NCI-H1092 treated with DMSO at 0.1 percent for 48 hours (cell line): ENCODE measurements at places on chromosomes 11 and 22.

GRCh38 chr11:69274531-69275016, 19.4 kb upstream of the MYEOV start:
- DNase-seq = peak; percentile 22

- no peak for DNase-seq
These were observed 2.8 kb downstream of the CREBZF start for GRCh38 chr11:85661972-85662664.

DNA sequence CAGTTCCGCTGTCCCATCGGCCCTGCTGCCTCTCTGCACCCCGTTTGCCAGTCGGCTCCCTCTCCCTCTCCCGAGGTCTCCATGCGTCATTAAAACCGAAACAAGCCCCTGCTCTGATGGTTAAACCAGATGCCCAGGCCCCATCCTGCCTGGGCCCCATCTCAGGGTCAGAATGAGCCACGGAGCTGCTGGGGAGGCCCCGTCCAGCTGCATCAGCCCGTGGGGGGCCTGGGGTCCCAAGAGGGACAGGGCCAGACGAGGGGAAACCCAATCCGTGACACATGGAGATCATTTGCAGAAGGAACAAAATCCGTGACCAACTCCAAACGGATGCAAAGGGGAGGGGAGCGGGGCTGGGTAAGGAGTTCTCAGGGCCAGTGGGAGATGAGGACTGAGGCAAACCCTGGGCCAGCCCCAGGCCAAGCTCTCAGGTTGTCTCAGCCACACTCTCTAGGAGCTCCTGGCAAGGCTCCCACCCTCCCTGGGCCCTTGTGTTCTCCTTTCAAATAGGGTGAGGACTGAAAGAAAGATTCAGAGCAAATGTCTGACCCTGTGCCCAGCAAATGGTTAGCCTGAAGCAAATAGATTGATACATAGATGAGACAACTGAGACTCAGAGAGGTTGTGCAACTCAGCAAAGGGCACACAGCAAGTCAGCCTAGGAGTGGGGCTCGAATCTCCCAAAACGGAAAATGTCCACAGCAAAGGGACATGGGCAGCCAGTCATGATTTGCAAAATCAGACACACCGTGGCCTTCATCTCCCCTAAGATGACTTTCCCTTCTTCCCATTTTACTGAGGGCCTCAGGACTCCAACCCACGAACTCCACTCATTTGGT, 162.1 kb downstream of the MN1 start:
- no peak for DNase-seq

- no peak for DNase-seq
These were observed at the start of gene CYTH4 for GRCh38 chr22:37282385-37282677. Gene CYTH4, plus strand, starts transcription at chr22:37282508. Its CDS starts 62 bp downstream, at chr22:37282570.

DNA sequence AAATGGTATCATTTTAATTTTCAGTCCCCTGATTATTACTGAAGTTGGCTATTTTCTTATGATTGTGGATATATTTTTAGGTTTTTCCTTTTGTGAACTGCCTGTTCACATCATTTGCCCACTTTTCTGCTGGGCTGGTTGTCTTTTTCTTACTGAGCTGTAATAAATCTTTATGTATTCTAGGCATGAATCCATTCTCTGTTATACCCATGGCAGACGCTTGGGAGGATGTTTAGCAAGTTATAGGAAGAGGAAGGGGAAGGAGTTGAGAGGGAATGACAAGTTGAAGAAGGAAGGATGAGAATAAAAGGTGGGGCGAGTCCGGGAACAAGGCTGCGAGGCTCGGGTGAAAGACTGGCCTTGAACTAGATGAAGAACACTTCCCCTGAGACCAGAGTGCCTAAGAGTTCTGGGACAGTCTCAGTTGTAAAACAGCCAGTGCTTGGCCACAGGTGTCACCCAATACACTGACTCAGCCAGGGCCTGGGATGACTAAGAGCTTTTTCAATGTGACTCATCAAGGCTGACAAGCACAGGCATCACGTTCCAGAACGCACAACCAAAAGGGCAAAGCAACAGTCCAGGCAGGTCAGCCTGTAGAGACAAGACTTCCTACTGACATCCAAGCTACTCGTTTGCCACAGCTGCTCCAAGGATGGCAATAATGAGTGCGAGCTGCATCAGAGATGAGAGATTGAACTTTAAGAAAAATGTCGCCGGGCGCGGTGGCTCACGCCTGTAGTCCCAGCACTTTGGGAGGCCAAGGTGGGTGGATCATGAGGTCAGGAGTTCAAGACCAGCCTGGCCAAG, 35.2 kb downstream of the LRFN4 start:
- no peak for DNase-seq

DNA sequence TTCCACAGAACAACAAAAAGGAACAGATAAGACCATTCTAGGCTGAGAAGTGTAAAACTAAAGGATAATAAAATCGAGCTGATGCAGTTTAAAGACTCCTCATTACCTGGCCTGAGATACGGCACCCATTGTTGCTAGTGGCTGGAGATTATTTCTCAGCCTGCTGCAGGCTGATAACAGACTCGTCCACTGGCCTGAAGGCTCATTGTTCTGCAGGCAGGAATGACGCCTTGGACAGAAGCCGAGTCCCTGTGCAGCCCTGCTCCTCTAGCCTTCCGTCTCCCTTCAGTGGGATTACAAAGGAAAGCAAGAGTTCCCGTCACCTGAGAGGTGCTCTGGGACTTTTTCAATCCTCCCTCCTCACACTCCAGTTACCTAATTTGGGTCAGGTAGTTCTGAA, 1065.3 kb downstream of the OPCML start:
- no peak for DNase-seq

DNA sequence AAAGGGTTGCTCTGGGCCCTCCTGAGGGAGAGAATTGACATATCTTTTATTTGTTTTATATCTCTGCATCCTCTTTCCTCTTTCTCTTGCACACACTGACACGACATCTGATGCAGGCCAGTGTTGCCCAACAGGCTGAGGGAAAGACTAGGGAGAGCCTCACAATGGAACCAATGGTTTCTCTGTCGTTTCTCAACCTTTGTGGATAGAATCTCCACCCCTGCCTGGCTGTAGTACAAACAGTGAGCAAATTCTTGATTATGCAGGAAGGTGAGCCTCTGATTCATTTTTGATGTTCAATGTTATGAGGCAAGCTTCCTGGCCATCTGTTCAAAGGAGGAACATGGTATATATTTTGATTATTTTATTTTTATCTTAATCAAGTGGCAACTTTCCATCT, 49.8 kb upstream of the PLET1 start:
- DNase-seq = no peak

DNA sequence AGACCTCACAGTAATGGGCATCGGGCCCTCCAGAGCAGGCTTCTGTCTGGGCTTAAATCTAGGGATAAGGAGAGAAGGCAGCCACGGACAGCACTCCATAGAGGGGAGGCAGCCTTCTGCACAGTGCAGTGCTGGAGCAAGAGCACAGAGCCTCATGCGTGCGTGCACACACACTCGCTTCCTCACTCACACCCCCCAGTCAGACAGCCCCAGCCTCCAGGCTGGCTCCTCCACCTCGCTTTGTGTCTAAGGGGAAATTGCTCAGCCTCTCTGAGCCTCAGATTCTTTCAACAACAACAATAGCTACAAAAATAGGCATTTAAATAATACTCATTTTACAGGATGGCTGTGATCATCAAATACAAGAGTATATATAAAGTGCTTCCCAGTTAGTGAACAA, 26.7 kb upstream of the ETS1 start:
- DNase-seq = no peak

DNA sequence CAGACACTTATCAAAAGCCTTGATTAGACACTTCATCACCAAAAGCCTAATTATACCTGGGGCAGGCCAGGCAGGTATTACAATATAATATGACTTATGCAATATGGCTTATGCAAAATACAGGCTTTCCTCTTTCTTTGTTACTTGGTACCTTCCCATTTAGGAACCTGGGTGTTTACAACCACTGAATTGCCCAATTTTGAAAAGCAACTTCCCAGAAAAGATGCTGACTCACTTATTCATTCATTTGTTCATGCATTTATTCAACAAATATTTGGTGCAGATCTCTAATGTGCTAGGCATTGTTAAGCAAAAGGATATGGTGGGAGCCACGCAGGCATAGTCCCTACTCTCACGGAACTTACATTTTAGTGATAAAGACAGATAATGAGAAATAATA, 13.6 kb upstream of the JAML start:
- DNase-seq = no peak

GRCh38 chr11:93744669-93745004, 3.2 kb downstream of the C11orf54 start:
- no peak for DNase-seq

GRCh38 chr22:43154887-43155536, 3.7 kb downstream of the TSPO start:
- DNase-seq = no peak

- DNase-seq = no peak
These were observed 10.4 kb upstream of the MRPL17 start for GRCh38 chr11:6693342-6694228.

GRCh38 chr22:24772493-24773220, 1.9 kb downstream of the PIWIL3 start:
- peak; percentile 3 for DNase-seq

DNA sequence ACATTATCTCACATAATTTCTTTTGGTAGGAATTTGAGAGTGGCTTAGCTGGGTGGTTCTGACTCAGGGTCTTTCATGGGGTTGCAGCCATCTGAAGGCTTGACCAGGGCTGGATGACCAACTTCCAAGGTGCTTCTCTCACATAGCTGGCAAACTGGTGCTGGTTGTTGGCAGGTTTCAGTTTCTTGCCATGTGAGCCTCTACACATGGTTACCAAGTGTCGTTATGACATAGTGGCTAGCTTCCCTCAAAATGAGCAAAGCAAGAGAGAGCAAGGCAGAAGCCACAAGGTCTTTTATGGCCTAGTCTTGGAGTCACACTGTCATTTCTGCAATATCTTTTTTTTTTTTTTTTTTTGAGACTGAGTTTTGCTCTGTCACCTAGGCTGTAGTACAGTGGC, 4.2 kb upstream of the TFIP11 start:
- DNase-seq = no peak

DNA sequence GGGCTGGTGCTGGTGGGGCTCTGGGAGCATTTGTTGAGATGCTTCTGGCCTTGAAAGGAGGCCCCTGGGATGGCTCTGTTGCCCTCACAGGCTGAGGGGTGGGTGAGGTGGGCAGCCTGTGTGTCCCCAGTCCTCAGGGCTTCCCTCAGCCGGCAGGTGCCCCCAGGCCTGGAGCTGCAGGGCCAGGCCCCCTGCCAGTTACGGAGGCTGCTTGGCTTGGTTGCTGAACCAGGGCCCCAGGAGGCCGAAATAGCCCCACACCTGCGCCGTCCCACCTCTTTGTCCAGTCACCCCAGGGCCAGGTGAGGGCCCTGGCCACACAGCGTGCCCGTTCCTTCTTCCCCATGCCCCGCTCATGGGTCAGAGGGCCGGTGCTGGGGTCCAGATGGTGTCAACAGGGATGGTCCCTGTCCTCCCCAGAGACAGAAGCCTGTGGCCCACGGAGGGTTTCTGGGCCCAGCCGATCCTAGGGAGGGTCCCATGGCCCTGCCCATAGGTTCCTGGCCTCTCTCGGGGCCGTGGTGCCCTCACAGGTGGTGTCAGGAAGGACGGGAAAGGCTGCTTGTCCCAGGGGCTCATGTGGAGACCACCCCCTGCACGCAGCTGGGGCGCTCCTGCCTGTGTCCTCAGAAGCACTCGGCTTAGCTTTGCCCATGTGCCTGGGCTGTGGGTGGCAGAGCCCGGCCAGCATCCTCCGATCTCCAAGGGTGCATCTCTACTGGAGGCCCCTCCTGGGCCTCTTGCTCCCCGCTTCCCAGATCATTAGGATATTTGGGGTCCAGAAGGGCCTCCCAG, 9.2 kb upstream of the TSSC4 start:
- DNase-seq = no peak

- DNase-seq = peak; percentile 27
These were observed 592.0 kb downstream of the BRD1 start for GRCh38 chr22:49235463-49236300.

DNA sequence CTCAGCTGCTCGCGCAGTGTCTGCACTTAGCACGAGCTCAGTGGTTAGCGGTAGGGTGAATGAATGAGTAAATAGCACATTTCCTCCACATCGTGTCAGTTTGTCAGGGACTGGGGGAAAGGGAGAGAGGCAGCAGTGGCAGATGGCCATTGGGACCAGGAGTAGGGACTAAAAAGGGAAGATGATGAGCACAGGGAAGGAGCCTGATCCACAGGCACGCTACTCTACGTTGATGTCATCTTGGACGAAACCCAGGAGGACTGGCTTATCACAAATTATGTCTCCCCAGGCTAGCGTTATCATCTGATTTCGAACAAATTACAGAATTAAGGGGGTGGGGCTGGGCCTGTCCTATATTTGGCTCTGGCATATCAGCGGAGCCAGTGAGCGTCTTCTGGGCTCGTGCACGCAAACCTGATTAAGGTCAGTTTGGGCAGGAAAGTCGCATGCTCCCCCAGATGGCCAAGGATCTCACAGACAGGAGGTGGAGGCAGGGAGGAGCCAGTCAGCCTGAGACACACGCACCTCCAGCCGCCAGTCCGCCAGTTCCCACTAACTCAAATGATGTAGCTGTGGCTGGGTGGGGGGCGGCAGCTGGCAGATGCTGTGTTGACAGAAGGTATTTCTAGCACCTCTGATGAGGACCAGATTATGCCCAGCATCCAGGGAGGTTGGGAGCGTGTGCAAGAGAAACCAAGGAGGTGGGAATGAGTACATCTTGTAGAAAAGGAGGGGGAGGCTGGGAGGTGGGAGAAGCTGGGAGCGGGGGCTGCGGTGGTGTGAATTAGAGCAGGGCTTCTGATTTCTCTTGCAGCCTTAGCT, 97.4 kb upstream of the PRDM11 start:
- peak; percentile 71 for DNase-seq

GRCh38 chr11:129375751-129376657, at the start of gene BARX2:
Gene BARX2, plus strand, starts transcription at chr11:129375848. Its CDS starts 188 bp downstream, at chr11:129376036.
- peak; percentile 60 for DNase-seq

GRCh38 chr11:130213979-130214281, 54.3 kb downstream of the ST14 start:
- DNase-seq = no peak

DNA sequence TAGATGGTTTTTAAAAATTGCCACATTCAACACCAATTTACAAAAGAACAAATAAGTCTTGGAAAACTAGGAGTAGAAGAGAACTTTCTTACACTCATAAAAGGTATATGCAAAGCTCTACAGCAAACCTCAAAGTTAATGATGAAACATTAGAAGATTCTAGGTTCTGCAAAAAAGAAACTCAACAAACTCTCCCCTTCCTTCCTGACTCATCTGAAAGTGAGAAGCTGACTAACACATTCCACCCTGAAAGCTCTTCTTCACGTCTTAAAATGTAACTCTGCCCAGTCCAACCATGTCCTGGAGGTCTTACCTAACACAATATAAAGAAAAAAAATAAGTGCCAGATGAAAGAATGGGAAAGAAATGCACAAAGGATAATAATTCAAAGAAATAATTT, 218.9 kb upstream of the ISX start:
- DNase-seq = no peak

GRCh38 chr11:111066846-111067245, 178.7 kb upstream of the POU2AF2 start:
- DNase-seq = no peak
